ENCODE measurements at places on chromosomes 4 and X. TPM values are rescaled to one million over a fixed set of nuclear protein-coding genes. Genes with fewer than 3 reads are reported as not detected.

FGG gene
- total RNA-seq, result not detected

DNA sequence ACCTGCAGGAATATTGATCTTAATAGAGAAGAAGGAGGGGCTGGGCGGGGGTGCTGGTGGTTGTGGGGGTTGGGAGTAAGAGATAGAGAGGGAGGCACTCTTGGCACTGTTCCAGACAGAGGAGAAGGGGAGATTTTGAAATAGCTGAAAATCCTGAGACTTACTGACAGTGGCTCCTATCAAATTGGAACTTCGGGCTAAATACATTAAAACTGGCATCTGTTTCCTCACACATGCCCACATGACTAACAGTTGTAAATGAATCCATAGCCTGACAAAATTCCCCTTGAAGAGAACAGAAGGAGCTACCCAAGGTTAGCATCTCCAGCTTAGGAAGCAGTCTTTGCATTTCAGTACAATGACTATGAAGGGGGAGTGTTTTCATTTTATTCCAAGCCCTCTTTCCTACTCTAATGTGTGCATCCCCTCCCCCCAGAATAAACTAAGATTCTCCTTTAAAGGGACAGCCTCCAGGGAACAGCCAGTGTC is 1.4 kb downstream of the DCX start:
- no peak for DNase-seq

GRCh38 chr4:114015444-114015899 is 36.0 kb upstream of the ARSJ start:
- DNase-seq, result no peak

ZNF718 gene
- 3.6 TPM for total RNA-seq

DNA sequence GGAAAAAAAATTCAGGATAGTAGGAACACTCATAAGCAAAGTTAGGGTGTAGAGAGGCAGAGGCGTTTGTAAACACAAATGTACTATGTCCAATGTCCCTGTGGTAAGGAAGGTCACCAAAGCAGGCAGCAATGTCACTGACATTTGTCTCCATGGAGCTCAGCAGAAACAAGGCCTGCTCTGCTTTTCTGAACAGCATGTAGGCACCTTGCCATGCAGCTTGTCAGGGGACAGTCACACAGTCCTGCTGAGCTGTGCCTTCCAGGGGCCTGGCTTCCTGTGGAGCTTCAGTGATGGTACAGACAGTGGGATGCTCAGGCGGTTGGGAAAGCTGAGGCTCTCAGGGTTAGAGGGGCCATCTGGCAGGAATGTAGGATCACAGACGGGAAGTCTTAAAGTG is 74.5 kb upstream of the HS3ST1 start:
- DNase-seq, result no peak

DNA sequence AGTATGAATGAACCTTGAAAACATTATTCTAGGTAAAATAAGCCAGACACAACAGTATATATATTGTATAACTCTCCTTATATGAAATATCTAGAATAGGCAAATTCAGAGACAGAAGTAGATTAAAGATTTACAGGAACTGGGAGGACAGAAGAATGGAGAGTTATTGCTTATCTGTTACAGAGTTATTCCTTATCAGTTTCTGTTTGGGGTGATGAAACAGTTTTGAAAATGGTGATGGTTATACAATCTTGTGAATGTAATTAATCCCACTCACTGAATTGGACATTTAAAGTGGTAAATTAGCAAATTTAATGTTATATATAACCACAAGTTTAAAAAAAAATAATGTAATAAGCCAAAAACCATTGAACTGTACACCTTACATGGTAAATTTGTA is 14.5 kb upstream of the EXOC1 start:
- DNase-seq, result no peak

GRCh38 chrX:123731987-123732669 is 724 bp downstream of the THOC2 start:
- no peak for DNase-seq
